ENCODE measurements at places on chromosomes 2 and 18.

DNA sequence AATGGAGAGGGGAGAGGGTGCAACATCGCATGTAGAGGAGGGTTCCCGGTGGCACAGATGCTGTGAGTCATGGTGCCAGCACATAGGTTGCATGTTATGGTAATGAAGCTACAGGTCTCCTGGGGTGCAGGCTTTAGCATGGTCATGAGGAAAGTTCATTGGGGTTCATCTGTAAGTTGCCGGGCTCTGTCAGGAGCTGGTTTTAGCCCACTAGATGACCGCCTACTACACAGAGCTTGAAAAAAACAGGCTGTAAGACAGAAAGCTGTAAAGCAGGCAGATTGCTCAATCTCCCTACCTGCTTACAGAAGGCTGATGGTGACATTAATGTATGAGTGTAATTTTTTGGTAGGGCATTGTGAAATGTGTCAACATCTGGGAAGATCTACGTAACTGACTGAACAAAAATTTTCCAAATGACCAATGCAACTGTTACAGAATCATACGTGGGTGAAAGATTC is 23.9 kb downstream of the DYSF start:
- no peak for DNase-seq

GRCh38 chr2:216829533-216829932 is 30.3 kb downstream of the TNP1 start:
- DNase-seq, result peak; percentile 52

DNA sequence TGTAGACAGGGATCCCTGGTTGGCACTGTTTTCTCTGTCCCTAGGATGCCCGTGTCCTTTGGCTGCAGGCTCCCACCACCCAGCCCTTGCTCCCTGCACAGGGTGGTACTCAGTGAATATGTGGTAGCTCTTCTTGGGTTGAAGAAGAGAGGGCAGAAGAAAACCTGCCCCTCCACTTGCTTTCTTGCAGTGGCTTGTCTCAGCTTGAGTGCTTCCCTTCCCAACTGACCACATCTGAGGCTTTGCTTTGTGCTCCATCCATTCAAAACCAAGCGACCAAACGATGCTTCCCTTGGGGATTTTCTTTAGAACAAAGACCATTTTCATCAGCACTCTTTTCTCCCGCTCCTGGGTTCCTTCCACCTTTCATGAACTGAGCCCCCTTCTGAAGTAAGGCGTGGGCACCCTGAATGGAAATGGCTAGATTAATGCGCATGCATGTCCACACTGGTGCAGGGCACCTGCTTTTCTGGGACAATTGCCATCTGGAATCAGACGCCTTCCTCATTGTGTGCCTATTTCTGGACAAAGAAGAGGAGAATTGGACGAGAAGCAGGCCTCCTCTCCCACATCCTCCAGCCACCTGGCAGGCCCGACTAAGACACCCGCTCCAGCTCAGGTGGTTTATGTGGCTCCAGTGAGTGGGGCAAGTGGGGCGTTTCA is 59.1 kb downstream of the ARL4C start:
- no peak for DNase-seq

- DNase-seq, result no peak
Measured at GRCh38 chr2:95206096-95206495, 1.2 kb upstream of the ZNF892 start.

- no peak for DNase-seq
Measured at GRCh38 chr2:36664696-36665076, 31.8 kb upstream of the VIT start.

GRCh38 chr2:128497461-128497860 is 178.8 kb upstream of the HS6ST1 start:
- DNase-seq, result no peak

DNA sequence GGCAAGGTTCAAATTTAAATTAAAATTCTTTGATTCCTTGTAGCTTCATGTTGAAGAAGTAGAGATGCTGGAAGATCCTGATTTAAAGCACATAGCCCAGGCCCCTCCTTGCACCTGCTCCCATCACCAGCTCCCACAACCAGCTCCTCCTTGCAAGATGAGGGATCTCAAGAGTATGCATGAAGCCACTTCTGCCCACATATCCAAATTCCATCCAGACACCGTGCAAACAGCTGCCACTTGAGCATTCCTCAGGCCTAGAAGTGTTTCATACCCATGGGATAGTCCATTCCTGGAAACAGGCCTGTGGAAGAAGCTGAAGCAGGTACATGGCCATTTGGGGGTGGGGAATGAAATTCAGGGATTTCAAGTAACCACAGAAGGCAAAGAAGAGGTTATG is 32.4 kb upstream of the ITPRID2 start:
- DNase-seq, result no peak

DNA sequence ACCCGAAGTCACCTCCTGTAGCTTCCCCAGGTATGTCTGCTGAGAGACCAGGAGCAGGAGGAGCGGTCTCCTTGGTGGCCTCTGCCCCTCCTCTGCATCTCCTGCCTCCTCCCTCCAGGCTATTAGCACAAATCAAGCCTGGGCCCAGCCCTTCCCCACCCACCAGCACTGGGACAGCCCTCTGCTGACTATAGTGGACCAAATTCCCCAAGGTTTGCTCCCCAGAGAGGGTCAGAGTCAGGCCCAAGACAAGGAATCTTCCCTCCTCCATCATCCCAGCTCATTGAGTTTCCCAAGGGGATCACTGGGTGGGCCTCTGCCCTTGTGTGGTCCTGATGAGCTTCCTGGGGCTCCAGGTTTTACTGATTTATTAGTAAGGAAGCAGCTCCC is 62.1 kb downstream of the EMILIN2 start:
- DNase-seq, result no peak

GRCh38 chr2:124646166-124646815 is 621.2 kb downstream of the CNTNAP5 start:
- DNase-seq, result no peak

GRCh38 chr2:24621779-24622538 is 130.9 kb downstream of the NCOA1 start:
- DNase-seq, result no peak

- peak; percentile 25 for DNase-seq
Measured at GRCh38 chr2:119683713-119684443, 4.9 kb downstream of the TMEM177 start.

GRCh38 chr18:5132987-5133386 is 64.1 kb downstream of the AKAIN1 start:
- DNase-seq, result no peak

GRCh38 chr2:201962774-201963562 is 70.7 kb upstream of the FZD7 start:
- DNase-seq, result no peak

DNA sequence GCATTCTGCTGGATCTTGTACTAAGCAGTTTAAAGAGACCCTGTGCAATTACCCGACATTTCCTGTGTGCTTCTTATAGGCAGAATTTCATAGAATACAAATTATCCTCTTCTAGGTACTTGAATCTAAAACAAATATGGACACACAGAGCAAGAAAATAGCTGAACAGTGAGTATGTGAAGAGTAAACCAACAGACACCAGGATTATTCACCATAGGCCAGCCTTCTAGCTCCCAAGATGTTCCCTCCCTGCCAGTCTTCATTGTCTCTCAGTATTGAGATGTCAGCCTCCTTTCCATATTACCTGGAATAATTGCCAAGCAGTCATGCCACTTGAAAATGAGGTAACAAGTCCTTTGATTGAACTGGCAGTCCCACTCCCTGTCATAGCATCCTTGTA is 187.1 kb downstream of the PTPRM start:
- DNase-seq, result no peak

DNA sequence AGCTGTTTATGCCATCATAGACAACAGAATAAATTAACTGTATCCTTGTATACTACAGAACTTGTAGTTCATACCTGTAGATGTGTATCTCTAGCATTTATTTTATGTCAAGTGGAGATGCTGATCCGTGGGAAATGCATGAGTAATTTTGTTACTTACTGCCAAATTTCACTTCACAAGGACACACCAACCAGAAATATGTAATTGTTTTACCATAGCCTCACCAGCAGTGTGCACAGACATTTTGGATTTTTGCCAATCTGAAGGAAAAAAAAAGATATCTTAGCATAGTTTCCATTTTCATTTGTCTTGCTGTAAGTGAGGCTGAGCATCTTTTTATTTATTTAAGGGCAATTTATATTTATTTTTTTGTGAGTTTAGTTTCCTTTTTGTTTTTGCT is 265.1 kb upstream of the OSR1 start:
- DNase-seq, result peak; percentile 80

- DNase-seq, result no peak
Measured at GRCh38 chr2:152047824-152048471, 50.9 kb downstream of the CACNB4 start.

DNA sequence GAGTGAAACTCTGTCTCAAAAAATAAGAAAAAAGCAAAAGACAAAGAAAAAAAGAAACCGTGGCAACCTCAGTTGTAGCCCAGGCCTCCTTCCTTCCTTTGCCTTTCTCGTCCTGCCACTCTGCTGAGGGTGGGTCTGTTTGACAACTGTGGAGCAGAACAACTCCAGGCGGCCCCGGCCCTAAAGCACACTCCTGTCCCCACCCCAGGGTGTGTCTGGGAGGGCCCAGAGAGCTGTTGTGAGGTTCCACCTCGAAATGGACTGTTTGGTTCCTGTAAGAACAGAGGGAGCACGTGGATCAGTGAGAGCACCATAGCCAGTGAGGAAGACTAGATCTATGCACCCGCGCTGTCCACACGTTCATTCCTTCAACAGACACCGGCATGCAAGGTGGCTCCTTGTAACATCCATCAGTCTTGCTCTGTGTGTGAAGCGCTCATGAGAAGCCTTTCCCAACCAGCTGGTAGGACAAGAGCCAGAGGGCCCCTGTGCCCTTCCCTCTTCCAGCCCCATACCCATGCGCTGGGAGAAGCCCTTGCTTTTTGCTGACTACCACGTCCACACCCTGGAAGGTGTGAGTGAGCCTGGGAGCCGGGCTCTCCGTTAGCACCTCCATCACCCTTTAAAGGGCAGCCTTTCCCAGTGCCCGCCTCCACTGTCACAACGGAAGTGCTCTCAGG is 61.6 kb downstream of the SOWAHC start:
- DNase-seq, result no peak

DNA sequence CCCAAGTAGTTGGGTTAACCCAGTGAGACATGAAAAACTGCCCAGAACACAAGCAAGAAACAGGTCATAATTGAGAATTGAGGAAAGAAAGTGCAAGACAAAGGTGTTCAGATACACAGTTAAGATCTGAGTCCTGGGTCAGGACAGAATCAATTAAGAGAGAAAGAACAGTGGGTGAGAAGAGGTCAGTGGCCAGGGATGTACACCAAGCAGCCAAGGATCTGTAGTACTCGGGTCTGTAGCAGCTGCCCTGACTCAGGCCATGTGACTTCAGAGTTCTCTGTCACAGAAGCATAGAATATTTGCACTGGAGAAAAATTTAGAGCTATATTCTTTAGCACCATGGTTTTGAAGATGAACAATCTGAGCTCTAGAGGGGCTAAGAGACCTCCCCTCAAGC is 141.6 kb downstream of the SLC8A1 start:
- DNase-seq, result no peak

DNA sequence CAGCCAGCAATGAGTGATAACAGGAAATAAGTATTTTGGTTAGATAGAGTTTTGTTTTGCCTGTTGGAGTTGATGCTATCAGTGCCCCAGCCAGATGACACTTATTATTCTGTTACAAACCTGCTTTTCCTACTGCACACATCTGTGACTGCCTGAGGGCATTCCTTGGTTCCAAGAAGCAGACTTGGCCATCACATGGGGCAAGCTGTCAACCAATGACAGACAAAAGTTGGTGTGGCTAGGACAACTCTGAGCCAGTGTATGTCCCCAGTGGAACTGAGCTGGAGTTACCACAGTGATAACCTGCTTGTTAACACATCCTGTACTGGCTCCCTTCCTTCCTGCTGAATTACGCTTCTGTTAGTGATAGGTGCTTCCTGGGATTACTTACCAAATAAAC is 54.5 kb downstream of the FAM171B start:
- no peak for DNase-seq

GRCh38 chr2:117853873-117854272 is 39.4 kb downstream of the DDX18 start:
- no peak for DNase-seq

DNA sequence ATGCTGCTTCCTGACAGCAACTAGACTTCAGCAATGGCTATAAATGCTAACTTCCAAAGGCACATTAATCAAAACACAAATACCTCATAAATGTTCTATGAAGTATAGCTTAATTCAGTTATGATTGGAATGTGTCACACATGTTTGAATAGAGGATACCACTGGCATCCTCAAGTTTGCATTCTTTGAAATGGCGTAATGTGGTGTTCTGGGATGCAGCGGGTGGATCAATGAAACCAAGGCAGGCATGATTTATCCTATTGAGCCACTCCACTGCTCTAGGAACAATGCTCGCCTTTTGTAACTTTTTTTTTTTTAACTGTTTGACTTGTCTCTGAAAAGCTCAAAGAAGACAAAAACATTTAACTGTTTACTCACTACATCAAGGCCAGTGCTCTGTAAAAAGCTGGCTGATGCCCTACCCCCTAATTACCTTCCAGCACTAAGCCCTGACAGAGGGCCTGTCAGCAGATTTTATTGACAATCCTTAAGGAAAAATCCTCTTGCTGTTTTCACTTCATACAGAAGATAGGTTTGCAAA is 278.8 kb upstream of the SESTD1 start:
- DNase-seq, result peak; percentile 91

GRCh38 chr2:195898505-195899191 is 170.0 kb downstream of the DNAH7 start:
- peak; percentile 99 for DNase-seq

DNA sequence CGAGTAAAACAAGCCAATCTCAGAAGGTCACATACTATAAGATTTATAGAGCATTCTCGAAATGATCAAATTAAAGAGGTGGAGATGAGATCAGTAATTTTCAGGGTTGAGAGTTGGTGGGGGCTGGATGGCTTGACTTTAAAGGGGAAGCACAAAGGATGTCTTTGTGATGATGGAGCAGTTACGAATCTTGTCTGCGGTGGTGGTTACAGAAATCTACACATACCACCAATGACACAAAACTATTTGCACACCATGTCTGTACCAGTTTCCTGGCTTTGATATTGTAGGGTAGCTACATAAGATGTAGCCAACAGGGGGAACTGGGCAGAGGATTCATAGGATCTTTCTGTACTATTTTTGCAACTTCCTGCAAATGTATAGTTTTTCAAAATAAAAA is 190.6 kb upstream of the SMIM21 start:
- no peak for DNase-seq

GRCh38 chr2:119417908-119418307 is 13.7 kb upstream of the TMEM37 start:
- no peak for DNase-seq

DNA sequence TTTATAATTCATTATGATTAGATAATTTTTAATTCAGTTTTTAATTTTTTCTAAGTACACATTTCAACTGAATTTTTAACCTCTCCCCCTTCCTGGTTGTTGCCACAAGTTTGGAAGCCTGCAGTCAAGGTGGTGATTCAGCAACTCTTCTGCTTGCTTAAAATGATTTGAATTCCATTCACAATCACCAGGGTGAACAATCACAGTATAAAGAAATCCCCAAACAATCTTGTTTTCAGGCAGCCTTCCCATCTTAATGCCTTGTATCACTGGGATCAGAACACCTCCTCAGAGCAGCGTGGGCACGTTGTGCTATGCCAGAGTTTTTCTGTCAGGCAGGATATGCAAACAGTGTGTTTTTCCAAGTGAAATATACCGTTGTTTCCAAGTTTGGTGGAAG is 46.7 kb upstream of the BARD1 start:
- peak; percentile 11 for DNase-seq

Data from fibroblast of skin of right quadriceps (primary cell).